Kidney (tissue), 22 donors: ENCODE measurements at places on chromosomes 16 and 17. TPM values are rescaled to one million over a fixed set of nuclear protein-coding genes. Genes with fewer than 3 reads are reported as not detected.

Gene CBX2
- total RNA-seq = 3.5 TPM

Gene CLEC10A
- 16.1 TPM for total RNA-seq

Gene GNG13
- total RNA-seq = not detected

Gene GPRC5B
- total RNA-seq = 53.1 TPM

Gene SMIM36
- total RNA-seq = not detected

Gene DLG4
- 18.9 TPM for total RNA-seq

Gene CLEC18A
- 0.85 TPM for total RNA-seq

Gene ITGB4
- total RNA-seq = 149 TPM

Gene APOBR
- 3.2 TPM for total RNA-seq

Gene ABCA8
- 9.4 TPM for total RNA-seq

Gene RPH3AL
- 55.9 TPM for total RNA-seq

Gene ODAD4
- total RNA-seq = 6.0 TPM

Gene ATP1B2
- 7.6 TPM for total RNA-seq

Gene TEKT3
- 1.4 TPM for total RNA-seq

Gene CFAP119
- 12.2 TPM for total RNA-seq

Gene LDHD
- total RNA-seq = 14.7 TPM

Gene TBC1D3E
- not detected for total RNA-seq

Gene SPATA32
- not detected for total RNA-seq

Gene CTRB2
- not detected for total RNA-seq

Gene EME2
- total RNA-seq = 23.8 TPM

Gene ZNF423
- total RNA-seq = 8.4 TPM

Gene AANAT
- not detected for total RNA-seq

Gene SLC7A6
- 24.0 TPM for total RNA-seq

Gene SOX9
- 79.3 TPM for total RNA-seq

Gene GUCY2D
- 0.19 TPM for total RNA-seq

Gene NECAB2
- 0.82 TPM for total RNA-seq

Gene GCGR
- 9.3 TPM for total RNA-seq

Gene REXO5
- total RNA-seq = 2.1 TPM

Gene AGRP
- not detected for total RNA-seq

Gene CNGB1
- not detected for total RNA-seq

Gene TVP23A
- total RNA-seq = 0.19 TPM

Gene NOL11
- 37.3 TPM for total RNA-seq

Gene KRTAP4-6
- total RNA-seq = not detected

Gene C16orf86
- 6.6 TPM for total RNA-seq

Gene CHST5
- total RNA-seq = 0.13 TPM

Gene AXIN2
- 14.0 TPM for total RNA-seq

Gene HOXB6
- total RNA-seq = 90.2 TPM

Gene SOCS1
- 21.8 TPM for total RNA-seq

Gene EVI2B
- 16.5 TPM for total RNA-seq

Gene SDR42E2
- not detected for total RNA-seq

Gene FDXR
- total RNA-seq = 9.0 TPM
